Stimulated activated CD4-positive, alpha-beta T cell treated with anti-CD3 and anti-CD28 coated beads, Interleukin-1b, Interleukin-23, amount 100 ng/mL, for 1 hour (primary cell): ENCODE measurements at places on chromosomes 2 and 18.

DNA sequence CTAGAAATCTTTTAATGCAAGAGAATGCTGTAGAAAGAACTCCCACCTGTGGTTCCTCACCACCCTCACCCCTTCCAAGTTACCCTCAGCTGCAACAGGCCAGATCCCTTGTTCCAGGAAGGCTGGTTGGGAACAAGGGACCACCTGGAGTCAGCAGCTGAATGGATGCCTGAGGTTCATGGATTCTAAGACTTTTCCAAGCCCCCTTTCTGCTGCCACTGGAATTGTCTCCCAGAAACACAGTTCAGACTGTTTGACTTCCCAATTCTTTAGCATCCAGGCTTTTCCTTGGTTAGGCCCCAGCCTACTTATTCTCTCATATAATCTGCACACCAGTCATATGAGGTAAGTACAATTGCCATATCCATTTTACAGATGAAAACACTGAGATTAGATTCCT, 8.0 kb upstream of the ADCY3 start:
- DNase-seq, result no peak

DNA sequence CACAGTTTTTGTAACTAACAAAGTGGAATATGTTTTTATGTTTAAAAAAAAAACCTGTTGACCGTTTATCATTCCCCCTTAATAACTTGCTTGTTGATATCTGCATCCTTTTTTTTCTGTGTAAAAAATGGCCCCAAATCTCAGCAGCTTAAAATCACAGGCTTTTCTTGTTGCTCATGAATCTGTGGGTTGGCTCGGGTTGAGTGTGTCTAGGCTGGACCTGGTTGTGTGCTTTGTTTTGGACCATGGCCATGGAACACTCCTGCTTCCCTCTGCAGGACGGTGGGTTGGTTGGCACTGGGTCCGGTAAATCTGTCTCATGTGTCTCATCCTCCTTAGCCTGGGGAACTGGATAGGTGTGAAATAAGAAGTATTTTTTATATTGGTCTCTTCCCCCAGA, 139.0 kb upstream of the LINC00305 start:
- DNase-seq, result no peak

DNA sequence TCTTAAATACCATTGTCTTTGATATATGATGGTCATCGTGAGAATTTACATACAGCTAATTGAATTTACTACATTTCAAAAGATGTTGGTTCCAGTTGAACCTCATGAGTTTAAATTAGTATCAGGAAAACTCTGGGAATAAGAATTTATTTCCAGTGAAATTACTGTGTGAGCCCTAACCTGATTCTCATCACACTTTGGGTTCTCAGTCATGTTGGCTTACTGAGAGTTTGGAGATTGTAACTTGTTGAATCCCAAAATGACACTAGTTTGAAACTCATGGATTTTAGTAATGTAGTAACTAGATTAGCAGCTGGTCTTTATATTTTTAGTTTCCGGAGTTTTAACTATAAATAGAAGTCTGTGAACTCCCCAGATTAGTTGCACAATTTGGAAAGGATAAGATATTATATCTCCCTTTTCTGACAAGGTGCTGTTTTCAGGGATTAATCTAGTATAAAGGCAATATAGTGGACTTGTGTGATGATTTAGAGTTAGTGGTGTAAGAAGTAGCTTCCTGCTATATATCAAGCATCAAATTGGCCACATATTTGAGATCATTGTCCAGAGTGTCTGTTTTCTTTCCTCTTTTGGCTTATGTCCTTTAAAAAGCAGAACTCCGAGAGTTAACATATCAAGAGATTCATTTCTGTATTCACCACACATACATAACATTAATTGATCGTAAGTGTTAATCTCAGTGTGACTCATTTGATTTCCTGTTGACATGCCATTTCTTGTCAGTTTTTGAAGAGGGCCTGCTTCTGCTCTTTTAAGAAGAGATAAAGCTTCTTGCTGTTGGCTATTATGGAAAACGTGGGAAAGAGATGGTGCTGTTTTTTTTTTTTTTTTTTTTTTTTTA, 15.7 kb downstream of the NDUFV2 start:
- DNase-seq, result no peak

GRCh38 chr2:145207884-145208283, 688.0 kb upstream of the ZEB2 start:
- DNase-seq, result no peak

DNA sequence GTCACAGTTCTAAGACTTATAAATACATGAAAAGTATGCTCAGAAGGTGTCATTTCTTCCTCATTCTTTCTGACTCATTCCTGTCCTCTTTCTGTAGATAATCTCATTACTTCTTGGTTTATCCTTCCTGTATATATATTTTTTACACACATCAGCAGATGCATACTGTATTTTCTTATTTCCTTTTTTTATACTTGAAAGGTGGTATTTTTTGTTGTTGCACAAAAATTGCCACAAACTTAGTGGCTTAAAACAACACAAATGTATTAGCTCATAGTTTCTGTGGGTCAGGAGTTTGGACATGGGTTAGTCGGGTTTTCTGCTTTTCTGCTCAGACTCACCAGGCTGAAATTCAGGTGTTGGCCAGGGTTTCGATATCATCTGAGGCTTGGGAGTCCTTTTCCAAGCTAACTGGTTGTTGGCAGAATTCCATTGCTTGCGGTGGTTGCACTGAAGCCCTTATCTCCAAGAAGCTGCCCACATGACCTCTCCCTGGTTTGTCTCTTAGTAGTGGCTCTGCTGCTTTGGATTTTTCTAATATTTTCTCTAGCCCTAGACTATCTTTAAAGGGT, 162.6 kb downstream of the FMNL2 start:
- no peak for DNase-seq

DNA sequence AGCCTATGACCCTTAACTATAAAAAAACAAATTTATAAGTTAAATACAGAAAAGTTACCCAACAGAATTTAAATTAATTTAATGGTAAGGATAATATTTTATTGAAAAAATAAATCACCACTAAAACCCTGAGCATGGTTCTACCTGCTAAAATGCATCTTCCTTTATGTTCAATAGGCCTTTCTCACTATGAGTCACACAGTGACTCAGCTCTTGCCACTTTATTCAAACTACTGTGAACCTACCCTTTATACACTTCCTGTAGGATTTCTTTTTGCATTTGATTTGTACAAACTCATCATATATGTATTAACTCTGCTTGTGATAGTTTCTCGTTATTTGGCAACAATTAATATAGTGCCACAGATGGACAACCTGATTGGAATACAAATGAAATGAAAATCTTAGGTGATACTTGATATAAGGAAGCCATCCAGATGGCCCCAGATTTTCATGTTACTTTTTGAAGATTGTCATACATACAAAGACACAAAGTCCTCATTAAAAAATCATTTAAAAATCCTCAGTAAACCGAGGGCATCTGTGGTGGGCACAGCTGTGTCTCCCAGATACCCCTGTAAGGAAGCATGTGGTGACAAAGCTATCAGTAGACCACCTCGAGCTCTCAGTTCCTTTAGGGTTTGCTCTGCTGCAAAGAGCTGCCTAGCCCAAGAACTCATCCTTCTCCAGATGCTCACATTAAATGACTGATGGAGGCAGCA, 55.2 kb upstream of the COBLL1 start:
- DNase-seq, result no peak

GRCh38 chr2:207531032-207531952, 1.5 kb downstream of the CREB1 start:
- no peak for DNase-seq

DNA sequence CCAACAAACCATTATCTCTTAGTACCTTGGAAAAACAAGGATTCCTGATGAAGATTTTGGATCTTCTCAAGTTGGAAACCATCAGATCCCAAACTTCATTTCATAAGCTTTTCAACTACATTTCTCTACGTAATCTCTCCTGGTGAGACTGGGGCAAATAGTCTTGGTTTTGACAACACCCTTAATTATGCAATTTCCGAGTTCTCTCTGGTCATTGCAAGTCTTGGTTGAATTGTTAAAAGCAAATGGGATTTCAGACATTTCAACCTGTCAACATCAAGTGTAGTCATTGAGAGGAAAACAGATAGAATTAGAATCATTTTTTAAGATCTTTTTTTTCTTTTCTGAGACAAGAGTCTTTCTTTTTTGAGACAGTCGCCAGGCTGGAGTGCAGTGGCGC, 26.2 kb downstream of the KLF7 start:
- DNase-seq, result no peak

DNA sequence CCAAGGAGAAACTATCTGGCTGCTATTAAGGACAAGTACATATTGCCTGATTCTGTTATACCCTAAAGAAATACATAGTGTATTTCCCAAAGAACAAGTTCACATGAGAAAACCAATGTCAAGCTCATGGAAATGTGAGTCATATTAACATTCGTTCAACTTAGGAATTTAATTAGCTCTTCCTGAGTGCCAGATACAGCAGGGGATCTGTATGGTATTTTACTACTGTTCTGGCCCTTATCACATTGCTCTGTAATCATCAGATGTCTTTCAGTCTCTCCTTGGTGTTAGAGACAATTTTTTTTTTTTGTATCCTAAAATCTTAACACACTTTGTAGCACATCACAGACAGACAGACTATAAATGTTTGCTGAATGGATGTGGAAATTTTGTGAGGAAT, 395.0 kb upstream of the CRIM1 start:
- DNase-seq, result no peak

DNA sequence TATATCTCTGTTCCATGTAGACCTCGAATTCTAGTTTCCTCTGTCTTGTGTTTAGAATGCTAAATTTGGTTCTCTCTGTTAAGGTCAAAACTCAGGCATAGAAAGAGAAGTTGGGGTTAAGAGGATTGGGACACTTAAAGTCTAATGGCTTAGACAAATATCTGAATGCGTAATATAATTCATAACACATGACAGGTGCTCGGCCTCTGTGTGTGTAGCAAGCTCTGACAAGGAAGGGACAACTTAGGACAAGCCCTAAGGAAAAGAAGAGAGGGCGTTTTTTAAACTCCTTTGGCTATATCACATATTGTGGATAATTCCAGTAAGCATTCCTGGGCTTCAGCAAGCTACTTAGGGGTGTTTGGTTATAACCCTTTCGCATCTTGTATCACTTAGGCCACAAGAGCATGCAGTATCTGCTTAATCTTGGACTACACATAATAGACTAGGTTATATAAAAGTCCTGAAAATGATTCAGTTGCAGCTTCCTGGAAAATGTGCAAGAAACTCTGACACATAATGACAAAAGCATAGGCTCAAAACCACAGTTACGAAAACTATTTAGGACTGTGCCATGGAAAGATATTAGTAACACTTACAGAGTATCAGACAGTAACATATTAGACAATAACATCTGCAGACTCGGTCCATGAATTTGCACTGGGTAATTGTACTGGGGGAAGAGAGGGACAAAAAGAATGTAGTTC, 16.1 kb upstream of the CREB1 start:
- DNase-seq, result no peak

DNA sequence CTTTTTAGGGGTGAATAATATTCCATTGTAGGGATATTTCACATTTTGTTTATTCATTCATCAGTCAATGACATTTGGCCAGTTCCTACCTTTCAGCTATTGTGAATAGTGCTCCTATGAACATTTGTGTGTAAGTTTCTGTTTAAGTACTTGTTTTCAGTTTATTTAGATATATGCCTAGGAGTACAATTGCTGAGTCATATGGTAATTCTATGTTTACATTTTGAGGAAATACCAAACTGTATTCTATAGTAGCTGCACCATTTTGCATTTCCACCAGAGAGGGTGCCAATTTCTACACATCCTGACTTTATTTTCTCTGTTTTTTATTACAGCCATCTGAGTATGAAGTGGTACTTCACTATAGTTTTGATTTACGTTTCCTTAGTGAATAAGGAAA, 54.4 kb upstream of the ZNF236 start:
- DNase-seq, result no peak

GRCh38 chr2:147076634-147077033, 768.2 kb upstream of the ACVR2A start:
- DNase-seq, result no peak

- DNase-seq, result no peak
Measured at GRCh38 chr2:238439917-238440316, 13.2 kb downstream of the ASB1 start.

GRCh38 chr2:152062125-152063091, 36.4 kb downstream of the CACNB4 start:
- no peak for DNase-seq

- DNase-seq, result no peak
Measured at GRCh38 chr18:55232506-55232905, 273.2 kb upstream of the CCDC68 start.

DNA sequence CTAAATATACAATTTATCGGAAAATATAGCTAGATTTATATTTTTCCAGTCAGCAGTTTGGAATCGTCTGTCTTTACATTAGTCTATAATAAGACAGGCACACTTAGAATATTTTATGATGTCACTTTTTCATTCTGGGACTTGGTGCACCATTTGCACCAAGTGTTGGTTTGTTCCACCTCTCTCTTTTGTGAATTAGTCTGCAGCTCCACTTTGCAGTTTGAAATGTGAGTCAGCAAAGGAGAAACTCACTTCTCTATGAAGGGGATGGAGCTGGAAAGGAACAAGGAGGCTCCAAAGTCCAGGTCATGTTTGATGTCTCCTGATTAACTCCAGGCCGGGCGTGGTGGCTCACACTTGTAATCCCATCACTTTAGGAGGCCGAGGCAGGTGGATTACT, 63.8 kb upstream of the RTN4 start:
- no peak for DNase-seq

DNA sequence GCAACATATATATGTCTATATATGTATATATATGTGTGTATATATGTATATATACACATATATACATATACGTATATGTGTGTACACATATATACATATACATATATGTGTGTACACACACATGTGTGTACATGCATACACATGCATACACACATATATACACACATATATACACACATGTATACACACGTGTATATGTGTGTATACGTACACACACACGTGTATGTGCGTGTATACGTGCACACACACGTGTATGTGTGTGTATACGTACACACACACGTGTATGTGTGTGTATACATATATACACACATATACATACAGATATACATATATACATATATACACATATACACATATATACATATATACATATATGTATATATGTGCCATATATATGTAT, 89.4 kb downstream of the SPHKAP start:
- no peak for DNase-seq

- no peak for DNase-seq
Measured at GRCh38 chr2:221447310-221447709, 124.8 kb downstream of the EPHA4 start.

GRCh38 chr2:216714376-216714775, 19.0 kb upstream of the IGFBP5 start:
- no peak for DNase-seq

DNA sequence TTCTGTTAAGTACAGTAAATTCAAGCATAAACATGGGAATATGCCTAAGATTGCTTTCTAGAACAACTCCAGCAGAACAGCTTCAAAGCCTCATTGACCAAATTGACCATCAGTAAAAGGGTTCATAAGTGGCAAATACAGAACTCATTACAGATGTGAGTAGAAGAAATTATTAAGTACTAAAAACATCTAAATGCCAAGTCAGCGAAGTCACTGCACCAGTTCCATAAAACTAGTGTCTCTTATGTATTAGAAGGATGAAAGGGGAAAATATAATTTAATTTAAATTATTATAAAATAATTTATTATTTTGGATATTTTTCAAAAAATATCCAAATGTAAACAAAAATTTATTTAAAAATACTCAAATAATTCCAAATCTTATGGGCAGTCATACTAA, 553.2 kb downstream of the ERBB4 start:
- DNase-seq, result no peak

- no peak for DNase-seq
Measured at GRCh38 chr18:75132098-75132870, 76.7 kb downstream of the PTGR3 start.

- no peak for DNase-seq
Measured at GRCh38 chr18:61335684-61336555, 2.7 kb downstream of the CDH20 start.
